ENCODE measurements at places on chromosomes 2 and 18.

DNA sequence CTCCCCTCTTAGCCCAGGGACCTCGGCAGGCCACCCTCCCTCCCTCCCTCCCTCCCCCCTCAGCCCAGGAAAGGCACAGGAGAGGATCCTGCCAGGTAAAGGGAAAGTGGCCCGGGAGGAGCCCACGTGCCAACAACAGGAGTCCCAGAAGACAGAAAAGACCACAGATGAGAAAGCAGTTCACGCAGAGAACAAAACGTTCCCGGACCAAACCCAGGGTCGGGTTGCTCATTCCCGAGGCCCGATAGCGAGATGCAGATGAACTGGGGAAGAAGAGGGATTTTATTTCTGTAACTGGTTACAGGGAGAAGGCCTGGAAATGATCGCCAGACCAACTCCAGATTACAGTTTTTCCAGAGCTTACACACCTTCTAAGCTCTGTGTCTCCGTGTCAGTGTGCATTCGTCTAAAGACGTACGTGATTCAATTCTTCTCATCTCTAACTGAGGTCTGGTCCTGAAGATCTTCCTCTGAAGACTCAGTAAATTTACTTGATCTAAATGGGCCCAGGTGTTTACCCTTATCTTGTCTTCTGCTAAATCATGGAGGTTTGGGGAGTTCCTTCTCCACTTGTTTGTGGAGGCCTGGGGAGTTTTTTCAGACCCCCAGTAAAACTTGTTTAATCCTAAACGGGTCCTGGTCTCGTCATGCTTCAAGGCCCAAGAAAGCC lies 807 bp upstream of the NEU4 start:
- DNase-seq: no peak

- DNase-seq: no peak
Measured at GRCh38 chr2:46814160-46814961, 101.2 kb downstream of the MCFD2 start.

GRCh38 chr18:69127873-69128500 lies 272.7 kb upstream of the DOK6 start:
- no peak for DNase-seq

DNA sequence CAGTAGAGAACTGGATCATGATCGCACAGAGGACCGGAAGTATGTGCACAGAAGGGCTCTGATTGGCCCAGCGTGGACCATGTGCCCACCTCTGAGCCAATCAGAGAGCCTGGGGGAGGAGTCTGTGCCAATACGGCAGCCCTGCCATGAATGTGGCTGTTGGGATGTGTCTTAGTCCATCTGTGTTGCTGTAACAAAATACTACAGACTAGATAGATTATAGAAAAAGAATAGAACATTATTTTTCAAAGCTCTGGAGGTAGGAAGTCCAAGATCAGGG lies 132.0 kb downstream of the NDUFA10 start:
- no peak for DNase-seq

GRCh38 chr18:9931146-9931545 lies 17.3 kb downstream of the VAPA start:
- no peak for DNase-seq

DNA sequence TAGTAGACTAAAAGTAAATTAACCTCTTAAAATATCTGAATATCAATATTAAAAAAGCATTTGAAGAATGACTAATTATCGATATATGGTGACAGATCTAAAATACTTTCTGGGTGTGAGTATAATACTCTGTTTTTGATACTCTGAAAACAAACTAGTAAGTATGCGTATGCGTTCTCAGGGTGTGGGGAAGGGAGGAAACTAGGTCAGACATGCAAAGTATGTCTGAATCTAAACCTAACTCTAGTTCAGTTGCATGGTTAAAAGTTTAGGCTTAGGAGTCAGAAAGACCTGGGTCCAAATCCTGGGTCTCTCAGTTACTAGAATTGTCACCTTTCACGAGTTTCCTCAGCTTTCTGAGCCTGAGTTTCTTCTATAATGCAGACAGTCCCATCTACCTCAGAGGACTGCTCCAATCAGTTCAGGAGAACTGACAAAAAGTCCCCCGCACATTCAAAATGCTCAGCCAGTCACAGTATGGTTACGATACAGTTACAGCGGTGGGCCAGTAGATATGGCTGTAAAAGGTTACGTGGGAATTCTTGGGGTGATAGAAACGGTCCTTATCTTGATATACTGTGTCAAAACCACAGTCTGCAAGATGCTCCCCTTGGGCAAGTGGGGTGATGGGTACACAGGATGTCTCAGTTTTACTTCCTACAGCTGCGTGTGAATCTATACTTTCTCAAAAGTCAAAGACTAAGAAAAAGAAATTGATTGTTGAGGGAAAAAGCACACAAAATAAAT lies 29.2 kb downstream of the UNC50 start:
- DNase-seq: no peak

Measured in stimulated activated CD4-positive, alpha-beta T cell treated with anti-CD3 and anti-CD28 coated beads, Interleukin-2, amount 100 ng/mL, for 4 hours (primary cell).